ENCODE measurements at places on chromosomes 13 and 19. TPM values are rescaled to one million over a fixed set of nuclear protein-coding genes. Genes with fewer than 3 reads are reported as not detected.

DNA sequence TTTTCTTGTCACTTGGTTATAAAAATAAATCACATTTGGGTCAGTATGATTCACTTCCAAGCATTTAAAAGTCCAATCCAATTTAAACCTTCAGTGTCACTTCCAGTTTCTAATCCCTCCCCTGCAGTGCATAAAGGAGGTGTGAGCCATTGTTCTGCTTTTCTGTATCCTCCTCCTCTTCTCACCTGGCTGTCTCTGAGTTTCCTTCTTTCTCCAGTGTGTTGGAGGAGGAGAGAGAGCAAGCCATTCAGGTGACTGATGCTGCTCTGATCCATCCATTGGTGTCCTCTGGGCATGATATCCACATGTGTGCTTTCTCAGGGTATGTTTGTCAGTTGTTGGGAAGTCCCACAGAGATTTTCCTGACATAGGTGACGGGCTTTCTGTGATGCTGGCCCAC is 1.2 kb downstream of the NUDT15 start:
- no peak for DNase-seq
- peaks cover 21% of the 10 kb centered on the region for H3K4me1 ChIP-seq
- no peaks in the 10 kb centered on the region for H3K27me3 ChIP-seq
- H3K27ac ChIP-seq, result peak overlapping the region; percentile 94
- no peak overlapping the region for H3K4me3 ChIP-seq
- peaks cover 22% of the 10 kb centered on the region for H3K36me3 ChIP-seq

DNA sequence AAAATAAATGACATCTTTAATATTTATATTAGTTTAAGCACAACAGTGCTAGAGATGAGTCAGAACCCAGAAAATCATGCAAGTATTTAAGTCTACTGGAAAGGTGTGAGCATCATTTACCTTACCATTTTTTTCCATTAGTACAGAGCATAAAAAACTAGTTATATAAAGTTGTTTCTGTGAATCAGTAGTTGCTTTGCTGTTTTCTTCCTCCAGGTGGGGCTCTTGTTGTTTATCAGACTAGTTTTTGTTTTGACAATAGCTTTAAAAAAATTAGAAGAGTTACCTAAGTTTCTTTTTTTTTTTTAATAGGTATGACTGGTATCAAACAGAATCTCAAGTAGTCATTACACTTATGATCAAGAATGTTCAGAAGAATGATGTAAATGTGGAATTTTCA is 12.7 kb downstream of the SUGT1 start:
- peaks cover 7% of the 10 kb centered on the region for H3K4me1 ChIP-seq
- peaks cover 95% of the 10 kb centered on the region for H3K36me3 ChIP-seq
- no peak overlapping the region for H3K27ac ChIP-seq
- H3K27me3 ChIP-seq, result no peaks in the 10 kb centered on the region

GRCh38 chr13:31638577-31638976 is 100.7 kb upstream of the RXFP2 start:
- no peaks in the 10 kb centered on the region for H3K27me3 ChIP-seq
- DNase-seq, result no peak
- H3K4me1 ChIP-seq, result no peaks in the 10 kb centered on the region
- no peaks in the 10 kb centered on the region for H3K36me3 ChIP-seq
- no peak overlapping the region for H3K4me3 ChIP-seq

GRCh38 chr13:84500016-84500415 is 617.7 kb upstream of the SLITRK1 start:
- no peaks in the 10 kb centered on the region for H3K4me1 ChIP-seq
- H3K27me3 ChIP-seq, result no peaks in the 10 kb centered on the region
- no peak for DNase-seq
- no peak overlapping the region for H3K4me3 ChIP-seq

GRCh38 chr13:40161351-40161810 is 505.1 kb downstream of the FOXO1 start:
- H3K27ac ChIP-seq, result no peak overlapping the region
- no peak overlapping the region for H3K4me3 ChIP-seq
- H3K36me3 ChIP-seq, result no peaks in the 10 kb centered on the region
- peaks cover 4% of the 10 kb centered on the region for H3K4me1 ChIP-seq
- H3K27me3 ChIP-seq, result no peaks in the 10 kb centered on the region

- H3K4me3 ChIP-seq, result peak overlapping the region; percentile 54
- DNase-seq, result peak; percentile 55
- H3K27ac ChIP-seq, result peak overlapping the region; percentile 79
- H3K36me3 ChIP-seq, result peaks cover 22% of the 10 kb centered on the region
These were observed 24.8 kb downstream of the ZNF473 start for GRCh38 chr19:50050406-50051227.

GRCh38 chr13:65460136-65460535 is 1770.0 kb downstream of the PCDH9 start:
- no peak for DNase-seq
- H3K36me3 ChIP-seq, result no peaks in the 10 kb centered on the region
- no peak overlapping the region for H3K4me3 ChIP-seq

DNA sequence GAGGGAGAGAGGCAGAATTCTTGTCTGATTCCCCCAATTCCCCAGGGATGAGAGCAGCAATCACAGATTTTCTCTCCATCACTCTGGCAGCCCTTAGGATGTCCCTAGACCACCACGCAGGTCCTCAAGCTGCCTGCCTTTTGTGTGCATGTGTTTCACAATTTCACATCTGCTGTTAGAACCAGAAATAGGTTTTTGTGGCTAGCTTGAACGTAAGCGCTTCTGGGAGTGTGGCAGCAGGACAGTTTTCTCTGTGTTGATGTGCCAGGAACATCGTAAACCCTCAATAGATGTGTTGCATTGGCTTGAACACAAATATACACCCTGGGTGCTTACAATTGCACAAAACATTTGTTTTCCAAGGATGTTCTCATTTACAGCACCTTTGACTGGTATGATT is 78.8 kb upstream of the TMTC4 start:
- H3K27me3 ChIP-seq, result no peaks in the 10 kb centered on the region
- DNase-seq, result peak; percentile 4
- H3K4me1 ChIP-seq, result no peaks in the 10 kb centered on the region
- no peak overlapping the region for H3K27ac ChIP-seq

GRCh38 chr13:109602356-109602755 is 184.0 kb downstream of the IRS2 start:
- no peaks in the 10 kb centered on the region for H3K27me3 ChIP-seq
- H3K27ac ChIP-seq, result no peak overlapping the region
- no peak overlapping the region for H3K4me3 ChIP-seq
- no peaks in the 10 kb centered on the region for H3K36me3 ChIP-seq
- no peak for DNase-seq

GRCh38 chr19:44637390-44637764 is 6.3 kb upstream of the PVR start:
- H3K27ac ChIP-seq, result no peak overlapping the region
- DNase-seq, result no peak
- no peaks in the 10 kb centered on the region for H3K36me3 ChIP-seq
- no peak overlapping the region for H3K4me3 ChIP-seq
- no peaks in the 10 kb centered on the region for H3K4me1 ChIP-seq

- no peak overlapping the region for H3K27ac ChIP-seq
- H3K4me3 ChIP-seq, result no peak overlapping the region
- no peak for DNase-seq
- H3K36me3 ChIP-seq, result no peaks in the 10 kb centered on the region
- no peaks in the 10 kb centered on the region for H3K27me3 ChIP-seq
These were observed 848.1 kb upstream of the SLITRK1 start for GRCh38 chr13:84730376-84730775.

DNA sequence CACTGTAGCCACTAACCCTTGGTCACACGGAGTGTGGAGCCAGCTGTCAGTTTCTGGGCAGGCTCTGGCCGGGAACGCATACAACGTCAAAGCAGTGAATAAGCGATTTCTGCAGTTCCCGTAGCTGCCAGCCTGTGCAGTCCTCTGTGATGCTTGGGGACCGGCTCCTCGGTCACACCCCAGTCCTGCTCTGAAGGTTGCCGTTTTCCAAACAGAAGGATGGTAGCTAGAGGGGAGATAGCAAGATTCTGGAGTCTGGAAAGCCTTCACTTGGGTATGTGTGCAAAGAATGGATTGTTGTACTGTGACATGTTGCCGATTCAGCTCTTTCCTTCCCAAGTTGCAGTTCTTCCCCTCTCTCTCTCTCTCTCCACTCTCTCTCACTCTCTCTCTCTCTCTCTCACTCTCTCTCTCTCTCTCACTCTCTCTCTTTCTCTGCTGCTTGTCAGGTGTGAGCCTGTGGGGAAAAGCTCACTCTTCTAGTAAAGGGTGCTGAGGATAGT is 38.7 kb upstream of the C1QTNF9 start:
- peaks cover 35% of the 10 kb centered on the region for H3K4me1 ChIP-seq
- no peaks in the 10 kb centered on the region for H3K36me3 ChIP-seq
- peak overlapping the region; percentile 15 for H3K4me3 ChIP-seq

DNA sequence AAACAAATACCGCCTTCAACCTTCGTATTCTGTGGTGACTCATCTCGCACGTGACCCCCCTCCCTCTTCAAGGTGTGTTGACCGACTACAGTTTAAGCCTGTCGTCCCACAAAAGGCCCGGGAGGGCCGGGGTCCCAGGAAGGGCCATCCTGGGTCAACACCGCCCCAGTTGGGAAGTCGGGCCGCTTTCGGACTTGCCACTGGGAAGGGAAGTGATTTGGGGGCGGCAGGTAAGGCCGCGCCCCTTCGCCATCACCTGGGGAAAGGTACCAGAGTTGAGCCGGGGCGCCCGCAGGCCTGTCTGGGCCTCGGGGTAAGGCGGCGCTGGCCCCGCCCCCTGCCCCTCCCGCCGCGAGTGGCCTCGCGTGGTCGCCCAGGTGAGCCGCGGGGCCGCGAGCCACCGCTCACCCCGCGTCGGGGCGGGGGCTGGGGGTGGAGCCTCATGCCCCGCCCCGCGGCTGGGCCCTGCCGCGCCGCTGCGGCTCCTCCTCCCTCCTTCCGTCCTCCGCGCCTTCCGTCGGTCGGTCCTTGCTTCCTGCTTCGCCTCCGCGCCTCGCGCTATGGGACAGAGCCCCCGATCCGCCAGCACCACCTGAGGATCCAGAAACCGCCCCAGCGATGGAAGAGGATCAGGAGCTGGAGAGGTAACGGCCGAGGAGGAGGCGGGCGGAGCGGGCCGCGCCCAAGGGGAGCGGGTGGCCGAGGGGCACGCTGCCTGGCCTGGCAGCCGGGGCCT is at the start of gene POLR1D:
POLR1D (plus strand) TSS at position 527 of the 736 bp plus-strand sequence; CDS start at position 619, 92 bp downstream.
- peak within 1 kb of the TSS; percentile 99 for H3K27ac ChIP-seq
- no peaks in the 10 kb centered on the region for H3K27me3 ChIP-seq
- H3K4me3 ChIP-seq, result peak within 1 kb of the TSS; percentile 87

DNA sequence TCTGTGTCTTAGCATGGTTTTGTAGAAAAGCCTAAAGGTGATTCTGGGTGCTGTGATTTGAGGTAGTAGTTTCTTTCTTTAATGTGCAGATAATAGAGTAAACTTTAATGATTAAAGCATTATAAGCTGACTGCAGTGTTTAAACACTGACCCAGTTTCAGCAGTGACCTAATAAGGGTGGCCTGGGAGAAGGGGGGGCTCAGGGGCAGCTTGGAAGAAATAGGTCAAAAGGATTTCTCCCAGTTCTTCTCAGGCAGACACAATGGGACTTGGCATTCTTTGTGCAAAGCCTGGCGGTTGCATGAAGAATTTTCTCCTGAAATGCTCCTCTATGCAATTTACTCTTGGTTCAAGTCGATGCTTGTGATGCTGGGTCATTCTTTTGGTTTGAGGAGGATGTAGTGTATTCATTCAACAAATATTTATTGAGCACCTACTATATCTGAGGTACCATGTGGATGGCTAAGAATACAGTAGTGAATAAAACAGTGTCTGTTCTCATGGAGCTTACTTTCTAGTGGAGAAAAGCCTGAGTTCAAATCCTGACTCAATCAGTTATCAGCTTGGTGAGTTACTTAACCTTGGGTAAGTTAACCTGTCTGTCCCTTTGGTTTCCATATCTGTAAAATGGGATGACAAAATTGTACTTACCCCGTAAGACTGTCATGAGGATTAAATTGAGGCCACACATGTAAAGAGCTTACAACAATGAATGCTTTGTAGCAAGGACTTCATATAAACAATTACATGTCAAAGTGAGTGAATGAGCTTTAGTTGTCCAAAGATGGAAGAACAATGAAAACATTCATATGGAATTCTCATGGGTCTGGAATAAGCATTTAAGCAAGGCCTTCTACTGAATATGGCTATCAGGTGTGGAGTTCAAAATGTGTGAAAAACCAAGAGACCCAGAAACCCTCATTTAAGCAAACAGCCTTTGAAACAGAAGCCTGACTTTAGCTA is 210.2 kb downstream of the KCNRG start:
- no peak overlapping the region for H3K27ac ChIP-seq
- no peak overlapping the region for H3K4me3 ChIP-seq
- no peak for DNase-seq
- H3K27me3 ChIP-seq, result no peaks in the 10 kb centered on the region

DNA sequence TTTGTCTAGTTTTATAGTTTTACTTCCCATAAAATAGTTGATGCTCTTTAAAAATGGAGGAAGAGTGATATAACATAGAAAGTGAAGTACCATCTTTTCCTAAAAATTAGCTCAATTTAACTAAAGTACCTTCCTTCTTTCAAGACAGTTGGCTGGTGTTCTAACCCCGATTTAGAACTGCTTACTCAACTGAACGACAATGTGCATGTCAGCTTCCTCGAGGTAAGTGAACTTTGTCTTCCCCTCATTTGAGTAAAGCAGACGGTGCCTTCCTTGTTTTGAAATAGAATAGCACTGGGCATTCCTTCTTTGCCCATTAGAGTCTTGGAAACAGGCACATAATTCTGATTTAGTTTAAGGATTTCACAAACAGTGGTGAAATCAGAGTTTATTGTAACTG is 1519.2 kb downstream of the EFNB2 start:
- no peak overlapping the region for H3K27ac ChIP-seq
- no peak overlapping the region for H3K4me3 ChIP-seq
- no peaks in the 10 kb centered on the region for H3K36me3 ChIP-seq
- H3K4me1 ChIP-seq, result no peaks in the 10 kb centered on the region
- no peak for DNase-seq
- H3K27me3 ChIP-seq, result no peaks in the 10 kb centered on the region

- H3K36me3 ChIP-seq, result no peaks in the 10 kb centered on the region
- H3K27me3 ChIP-seq, result peaks cover 11% of the 10 kb centered on the region
- DNase-seq, result peak; percentile 69
- H3K27ac ChIP-seq, result no peak within 1 kb of the TSS
- H3K4me1 ChIP-seq, result peaks cover 26% of the 10 kb centered on the region
- H3K4me3 ChIP-seq, result peak within 1 kb of the TSS; percentile 60
These were observed at the start of gene KIRREL2 for GRCh38 chr19:35856546-35857149. KIRREL2 (plus strand) TSS chr19:35856911; CDS start chr19:35857120, 209 bp downstream.

GRCh38 chr13:33284031-33284430 is 1.5 kb downstream of the STARD13 start:
- DNase-seq, result peak; percentile 53
- peak overlapping the region; percentile 96 for H3K27ac ChIP-seq
- no peaks in the 10 kb centered on the region for H3K27me3 ChIP-seq
- H3K4me3 ChIP-seq, result peak overlapping the region; percentile 45
- no peaks in the 10 kb centered on the region for H3K36me3 ChIP-seq

GRCh38 chr19:46186101-46186716 is 38.2 kb downstream of the IGFL2 start:
- peaks cover 50% of the 10 kb centered on the region for H3K27me3 ChIP-seq
- no peaks in the 10 kb centered on the region for H3K36me3 ChIP-seq
- H3K27ac ChIP-seq, result no peak overlapping the region
- no peak for DNase-seq
- no peaks in the 10 kb centered on the region for H3K4me1 ChIP-seq

Gene PIH1D1
- 193 TPM for total RNA-seq

Gene KRTDAP
- not detected for total RNA-seq

Gene PRX
- 8.6 TPM for total RNA-seq

Gene KLK4
- not detected for total RNA-seq

Gene ZNF497
- 4.9 TPM for total RNA-seq

Data from stomach (tissue), 19 donors.